ENCODE measurements at places on chromosomes 2 and 18.

DNA sequence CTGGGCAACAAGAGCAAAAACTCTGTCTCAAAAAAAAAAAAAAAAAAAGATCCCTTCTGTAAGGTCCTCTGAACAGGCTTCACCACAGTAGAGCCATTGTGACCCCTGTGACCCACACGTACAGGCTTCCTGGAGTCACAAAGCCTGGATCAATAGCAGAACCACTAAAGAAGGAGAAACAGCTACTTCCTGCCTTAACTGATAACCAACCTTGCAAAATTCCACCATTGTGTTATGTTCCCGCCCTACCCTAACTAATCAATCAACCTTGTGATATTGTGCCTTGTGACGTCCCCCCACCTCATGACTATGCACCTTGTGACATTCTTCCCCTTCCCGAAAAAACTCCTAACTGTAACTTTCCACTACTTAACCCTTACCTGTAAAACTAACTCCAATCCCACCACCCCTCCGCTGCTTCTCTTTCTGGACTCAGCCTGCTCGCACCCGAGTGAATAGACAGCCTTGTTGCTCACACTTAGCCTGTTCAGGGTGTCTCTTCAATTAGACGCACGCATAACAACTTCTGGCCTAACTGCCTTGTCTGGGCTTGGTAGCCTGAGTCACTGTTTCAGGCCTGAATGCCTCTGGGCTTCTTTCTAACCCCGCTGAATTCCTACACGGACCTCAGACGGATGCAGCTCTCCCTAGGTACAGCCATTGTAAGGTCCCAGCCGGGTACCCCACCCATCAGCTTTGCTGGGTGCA, 13.9 kb downstream of the SCYGR8 start:
- no peak for DNase-seq

DNA sequence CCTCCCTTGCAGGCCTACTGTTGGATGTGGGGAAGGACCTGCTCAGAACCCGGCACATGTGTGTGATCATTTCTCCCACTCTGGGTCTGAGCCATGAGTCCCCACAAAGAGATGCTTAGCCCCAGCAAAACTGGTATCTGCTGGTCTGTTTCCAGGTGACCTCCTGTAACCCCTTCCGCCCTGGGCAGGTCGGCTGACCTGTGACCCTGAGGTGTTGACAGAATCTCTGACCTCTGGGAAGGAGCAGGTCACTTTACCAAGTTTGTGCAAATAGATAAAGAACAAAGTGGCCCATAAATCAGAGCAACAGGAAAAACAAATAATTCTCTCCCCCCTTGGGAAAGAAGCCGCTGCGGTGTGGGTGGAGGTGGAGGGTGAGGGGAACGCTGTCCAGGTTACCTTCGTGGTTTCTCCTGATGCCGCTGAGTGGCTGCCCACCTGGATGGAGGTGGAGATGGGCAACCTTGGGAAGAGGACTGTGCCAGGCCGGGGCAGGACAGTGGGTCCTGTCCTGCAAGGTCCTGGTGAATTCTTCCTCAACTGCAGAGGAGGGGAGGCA, 174.0 kb upstream of the MYCN start:
- DNase-seq: no peak

- no peak for DNase-seq
These were observed 24.8 kb upstream of the STAT1 start for GRCh38 chr2:191038741-191039140.

DNA sequence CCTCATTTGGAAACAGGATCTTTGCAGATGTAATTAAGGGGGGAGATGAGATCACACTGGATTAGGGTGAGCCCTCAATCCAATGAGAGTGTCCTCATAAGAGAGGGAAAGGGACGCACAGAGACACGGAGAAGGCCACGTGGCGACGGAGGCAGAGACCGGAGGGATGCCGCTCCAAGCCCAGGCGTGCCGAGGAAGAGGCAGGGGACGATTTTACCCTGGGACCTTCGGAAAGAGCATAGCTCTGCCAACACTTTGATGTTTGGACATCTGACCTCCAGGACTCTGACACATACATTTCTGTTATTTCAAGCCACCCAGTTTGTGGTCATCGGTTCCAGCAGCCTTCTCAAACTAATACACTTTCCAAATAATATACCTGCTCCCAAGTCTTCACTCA, 84.4 kb upstream of the ZCCHC2 start:
- DNase-seq: no peak

DNA sequence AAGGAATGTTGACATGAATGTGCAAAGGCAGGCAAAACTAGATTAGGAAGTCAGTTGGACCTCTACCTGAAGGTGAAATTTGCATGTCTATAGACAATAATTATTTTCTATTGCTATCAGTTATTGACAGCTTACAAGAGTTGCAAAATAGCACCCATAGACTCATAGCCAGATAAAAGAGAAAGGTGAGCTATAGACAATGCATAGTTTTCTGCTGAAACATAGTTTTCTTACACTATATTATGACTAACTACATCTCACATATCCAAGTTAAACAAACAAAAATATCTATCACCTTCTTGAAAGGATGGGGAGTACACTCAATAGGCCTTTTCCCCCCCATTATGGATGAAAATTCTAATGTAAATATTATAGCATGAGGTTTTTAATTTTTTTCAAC, 305.0 kb downstream of the PTH2R start:
- no peak for DNase-seq

DNA sequence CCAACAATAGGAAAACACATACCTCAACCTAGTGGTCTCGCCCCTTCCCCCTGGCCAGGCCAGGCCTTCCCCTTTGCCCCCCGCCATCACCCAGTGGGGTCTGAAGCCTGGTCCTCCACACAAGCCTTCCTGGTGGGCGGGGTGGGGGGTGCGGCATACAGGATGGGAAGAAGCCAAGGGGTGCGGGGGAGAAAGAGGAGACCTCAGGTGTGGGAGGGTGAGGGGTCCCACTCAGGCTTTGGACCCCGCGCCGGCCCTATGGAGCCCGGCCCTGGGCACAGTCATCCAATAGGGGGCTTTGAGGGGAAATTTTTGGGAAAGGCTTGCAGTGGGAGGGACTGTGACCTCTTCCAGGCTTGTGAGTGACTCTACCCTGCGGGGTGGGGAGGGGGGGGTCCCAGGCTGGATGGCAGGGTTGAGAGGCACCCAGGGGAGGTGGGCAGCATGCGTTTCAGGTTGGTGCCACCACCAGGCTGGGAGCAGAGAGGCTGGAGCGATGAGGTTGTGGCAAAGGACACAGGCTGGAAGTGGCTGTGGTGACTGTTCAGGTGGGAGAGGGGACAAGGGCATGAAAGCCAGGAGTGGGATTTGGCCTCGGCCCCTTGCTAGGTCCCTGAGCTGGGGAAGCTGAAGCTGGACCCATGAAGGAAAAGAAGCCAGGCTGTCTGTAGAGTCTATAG, 1.3 kb downstream of the SLC66A3 start:
- no peak for DNase-seq

- DNase-seq: no peak
These were observed 53.8 kb downstream of the NEDD4L start for GRCh38 chr18:58097907-58098166.

- no peak for DNase-seq
These were observed 66.9 kb upstream of the CYP26B1 start for GRCh38 chr2:72214429-72215143.

- peak; percentile 85 for DNase-seq
These were observed at the start of gene TRAPPC12 for GRCh38 chr2:3379647-3380534. Gene TRAPPC12, plus strand, starts transcription at chr2:3379694. Its CDS starts 7,930 bp downstream, at chr2:3387624.

- no peak for DNase-seq
These were observed 60.7 kb downstream of the EN1 start for GRCh38 chr2:118786746-118787145.

GRCh38 chr18:29259838-29260237, 1082.9 kb upstream of the CDH2 start:
- no peak for DNase-seq

GRCh38 chr2:239257511-239257937, 143.3 kb downstream of the HDAC4 start:
- DNase-seq: peak; percentile 53

DNA sequence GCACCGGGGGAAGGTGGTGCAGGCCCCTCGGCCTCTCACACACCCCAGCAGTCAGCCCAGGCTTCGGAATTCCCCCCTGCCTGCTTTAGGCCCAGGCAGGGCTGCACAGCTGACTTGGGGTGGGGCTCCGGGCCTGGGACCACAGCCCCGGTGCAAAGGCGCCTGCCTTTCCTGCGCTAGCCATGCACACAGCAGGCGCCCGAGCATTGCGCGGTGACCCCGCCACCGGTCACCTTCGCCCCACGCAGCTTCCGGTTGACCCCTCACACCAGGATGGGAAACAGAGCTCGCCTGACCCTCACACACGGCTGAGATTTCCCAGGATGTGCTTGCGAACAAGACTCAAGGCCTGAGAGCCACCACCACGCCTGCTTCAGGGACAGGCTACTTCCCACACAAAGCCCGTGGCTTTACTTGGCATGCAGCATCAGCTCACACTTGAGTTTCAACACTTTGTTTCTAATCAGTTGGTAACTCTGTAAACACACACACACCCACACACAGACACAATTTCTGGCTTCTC, 46.0 kb downstream of the SLC66A2 start:
- DNase-seq: no peak

DNA sequence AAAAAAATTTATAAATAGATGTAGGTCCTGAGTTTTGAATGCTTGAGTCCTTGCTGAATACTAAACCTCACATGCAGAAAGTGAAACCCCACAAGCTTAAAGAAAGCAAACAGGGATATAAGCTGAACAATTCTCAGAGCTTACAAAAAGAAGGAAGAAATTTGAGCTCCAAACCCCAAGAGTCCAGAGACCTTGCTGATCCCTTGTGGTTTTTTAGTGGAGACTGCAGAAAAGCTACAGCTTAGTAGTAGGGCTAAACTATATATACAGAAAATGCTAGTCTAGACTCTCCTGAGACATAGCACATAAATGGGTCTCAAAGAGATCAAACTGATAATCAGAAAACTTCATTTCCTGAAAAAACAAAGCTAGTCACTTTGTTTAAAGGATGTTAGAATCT, 1548.1 kb upstream of the ZEB2 start:
- no peak for DNase-seq

DNA sequence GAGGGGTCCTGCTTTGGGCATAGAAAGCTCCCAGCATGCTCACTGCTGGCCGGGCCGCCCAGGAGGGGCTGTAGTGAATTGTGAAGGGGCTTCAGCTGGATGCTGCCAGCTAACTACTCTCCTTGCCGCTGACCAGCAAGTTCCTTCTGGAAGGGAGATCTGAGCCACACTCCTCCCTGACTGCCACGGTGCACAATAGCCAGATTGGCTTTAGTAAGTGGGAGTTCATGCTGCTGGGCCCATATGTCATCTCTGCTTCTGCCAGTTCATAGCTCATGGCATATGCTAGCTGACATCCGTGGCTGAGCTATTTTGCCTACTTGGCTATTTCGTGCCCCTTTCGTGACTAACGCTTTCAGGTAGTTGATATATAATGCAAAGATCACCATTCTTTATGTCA, 51.6 kb upstream of the ROCK2 start:
- no peak for DNase-seq

DNA sequence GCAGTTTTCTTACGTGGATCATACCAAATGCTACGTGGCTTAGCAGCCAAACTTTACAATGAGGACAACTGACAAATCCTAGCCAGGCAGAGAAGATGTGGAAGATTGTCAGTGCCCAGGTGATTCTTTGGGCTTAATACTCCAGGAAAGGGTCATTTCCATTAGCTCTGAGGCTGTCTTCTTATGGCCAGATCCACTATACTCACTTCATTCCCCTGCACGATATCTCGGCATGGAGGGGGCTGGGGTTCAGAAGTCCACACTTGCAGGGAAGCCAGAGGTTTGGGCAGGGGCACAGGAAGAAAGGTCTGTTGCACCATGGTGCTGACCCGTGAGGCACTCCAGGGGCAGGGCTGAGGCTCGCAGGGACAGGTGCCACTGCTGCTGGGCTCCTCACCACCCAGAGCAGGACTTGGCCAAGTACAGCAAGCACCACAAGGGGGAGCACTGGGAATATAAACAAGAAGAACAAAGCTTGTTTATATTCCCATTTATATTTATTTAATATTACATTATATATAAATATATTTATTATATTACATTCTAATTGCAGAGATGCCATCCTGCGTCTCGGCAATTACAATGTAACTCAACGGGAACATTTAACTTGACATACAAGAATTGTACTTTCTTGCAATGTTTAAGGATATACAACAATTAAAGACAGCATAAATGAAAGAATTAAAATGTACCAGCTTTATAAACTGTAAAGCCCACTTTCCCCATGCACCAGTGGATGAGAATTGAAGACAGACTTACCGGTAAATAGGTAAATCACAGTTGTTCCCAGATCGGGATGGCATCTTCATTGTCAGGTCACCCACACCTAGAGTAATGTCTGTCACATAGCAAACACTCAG, 27.2 kb downstream of the CLUL1 start:
- peak; percentile 69 for DNase-seq

DNA sequence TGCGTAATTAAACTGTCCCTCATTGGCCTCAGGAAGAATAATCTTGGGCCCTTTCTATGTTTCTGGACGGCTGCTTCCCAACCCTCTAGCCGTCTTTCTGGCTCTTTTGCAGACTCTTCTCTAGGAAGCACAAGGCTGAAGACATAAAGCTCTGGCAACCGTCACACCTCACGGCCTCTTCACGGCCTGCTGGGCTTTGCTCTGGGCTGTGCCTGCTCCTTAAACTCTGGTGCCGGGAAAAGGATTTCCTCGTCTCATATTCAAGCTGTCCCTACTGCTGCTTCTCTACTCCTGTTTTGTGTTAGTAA, 36.0 kb upstream of the WIPF1 start:
- DNase-seq: no peak

DNA sequence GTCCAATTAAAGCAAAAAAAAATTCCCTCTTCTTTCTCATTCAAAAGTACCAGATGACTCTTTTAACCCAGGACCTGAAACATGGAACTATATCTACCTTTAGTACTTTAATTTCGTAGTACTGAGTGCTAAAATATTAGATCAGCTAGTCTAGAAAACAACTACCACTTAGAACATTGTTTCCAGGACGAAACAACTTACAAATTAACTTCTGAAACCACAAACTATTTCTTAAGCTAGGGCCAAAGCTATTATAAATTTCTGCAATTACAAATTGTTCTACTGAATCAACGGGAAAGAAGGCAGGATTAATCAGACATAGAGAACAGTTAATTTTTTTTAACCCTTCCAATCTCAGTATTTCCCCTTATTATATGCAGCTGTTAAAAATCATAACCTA, 39.9 kb downstream of the DARS1 start:
- DNase-seq: no peak

GRCh38 chr2:216447293-216447692, 35.0 kb downstream of the SMARCAL1 start:
- no peak for DNase-seq

GRCh38 chr2:229851870-229852269, 69.9 kb downstream of the TRIP12 start:
- DNase-seq: no peak

GRCh38 chr2:184598316-184599053, at the start of gene ZNF804A:
Gene ZNF804A, plus strand, starts transcription at chr2:184598529. Its CDS starts 431 bp downstream, at chr2:184598960.
- no peak for DNase-seq

DNA sequence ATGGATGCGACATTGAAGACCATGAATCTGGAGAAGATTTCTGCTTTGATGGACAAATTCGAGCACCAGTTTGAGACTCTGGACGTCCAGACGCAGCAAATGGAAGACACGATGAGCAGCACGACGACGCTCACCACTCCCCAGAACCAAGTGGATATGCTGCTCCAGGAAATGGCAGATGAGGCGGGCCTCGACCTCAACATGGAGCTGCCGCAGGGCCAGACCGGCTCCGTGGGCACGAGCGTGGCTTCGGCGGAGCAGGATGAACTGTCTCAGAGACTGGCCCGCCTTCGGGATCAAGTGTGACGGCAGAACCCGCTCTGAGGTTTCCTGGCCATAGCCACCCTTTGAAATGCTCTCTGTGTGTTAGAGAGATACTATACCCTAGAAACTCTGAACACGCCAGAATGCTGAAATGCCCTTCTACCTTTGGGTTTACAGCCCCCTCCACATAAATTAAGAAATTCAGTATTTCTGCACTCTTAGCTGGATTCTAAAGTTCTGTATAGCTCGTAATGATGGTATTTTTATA, 659 bp downstream of the CHMP1B start:
- DNase-seq: no peak

Measured in HCT116 (cell line).